DMS153 (cell line): ENCODE measurements at places on chromosomes 6 and 20.

GRCh38 chr6:36209606-36210005 lies 13.1 kb downstream of the BRPF3 start:
- no peak for DNase-seq

DNA sequence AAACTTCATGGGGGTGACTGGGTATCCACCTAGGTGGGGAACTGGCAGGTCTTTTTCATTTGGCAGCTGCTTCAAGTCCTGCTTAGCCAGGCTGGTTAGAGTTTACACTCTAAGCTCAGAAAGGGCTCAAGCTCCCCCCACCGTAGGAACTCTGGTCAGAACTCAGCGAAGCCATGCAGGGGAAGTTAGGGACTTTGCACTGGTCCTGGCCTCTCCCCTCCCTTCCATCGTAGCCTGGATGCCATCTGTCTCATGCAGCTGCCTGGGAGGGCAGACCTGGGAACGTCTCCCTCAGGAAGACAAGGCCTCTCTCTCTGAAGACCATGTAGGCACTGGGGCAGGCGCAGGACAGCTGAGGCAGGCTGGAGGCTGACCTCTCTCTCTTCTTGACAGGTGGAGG lies 183.8 kb upstream of the UST start:
- DNase-seq, result no peak

- no peak for DNase-seq
Observed at GRCh38 chr6:29818892-29819291, 8.7 kb upstream of the HLA-G start.

DNA sequence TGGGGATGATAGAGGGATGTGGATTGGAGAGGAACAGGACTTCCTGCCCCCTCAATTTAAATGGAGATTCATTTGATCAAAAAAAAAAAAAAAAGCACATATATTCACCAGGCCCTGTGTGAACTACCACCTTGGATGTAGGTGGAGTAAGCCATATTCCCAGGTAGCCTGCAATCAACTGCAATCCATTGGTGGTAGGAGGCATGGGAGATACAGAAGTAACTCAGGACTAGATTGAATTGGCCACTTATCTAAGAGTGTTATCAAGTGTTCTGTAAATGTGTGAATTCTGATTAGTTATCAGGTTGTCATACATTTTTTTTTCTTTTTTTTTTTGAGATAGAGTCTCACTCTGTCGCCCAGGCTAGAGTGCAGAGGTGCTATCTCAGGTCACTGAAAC lies 124.1 kb upstream of the ESR1 start:
- DNase-seq, result no peak

DNA sequence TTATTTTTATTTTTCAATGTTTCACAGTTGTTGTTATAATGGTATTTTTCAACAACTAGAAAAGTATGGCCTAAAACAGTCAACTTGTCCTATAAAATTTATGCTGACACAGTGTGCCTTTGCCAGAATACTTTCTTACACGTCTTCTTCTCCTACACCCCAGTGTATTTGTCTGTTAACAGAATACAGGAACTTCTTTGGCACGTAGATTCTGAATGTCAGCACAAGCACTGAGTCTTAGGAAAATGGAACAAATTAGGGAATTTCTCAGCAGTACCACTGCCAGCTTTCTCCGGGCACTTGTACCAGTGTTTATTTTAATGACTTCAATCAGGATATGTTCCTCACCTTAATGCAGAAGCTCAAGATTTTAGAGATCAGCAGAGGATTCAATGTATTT lies 26.7 kb upstream of the AKIRIN2 start:
- DNase-seq, result no peak

GRCh38 chr6:154196333-154196885 lies 157.4 kb downstream of the OPRM1 start:
- no peak for DNase-seq

DNA sequence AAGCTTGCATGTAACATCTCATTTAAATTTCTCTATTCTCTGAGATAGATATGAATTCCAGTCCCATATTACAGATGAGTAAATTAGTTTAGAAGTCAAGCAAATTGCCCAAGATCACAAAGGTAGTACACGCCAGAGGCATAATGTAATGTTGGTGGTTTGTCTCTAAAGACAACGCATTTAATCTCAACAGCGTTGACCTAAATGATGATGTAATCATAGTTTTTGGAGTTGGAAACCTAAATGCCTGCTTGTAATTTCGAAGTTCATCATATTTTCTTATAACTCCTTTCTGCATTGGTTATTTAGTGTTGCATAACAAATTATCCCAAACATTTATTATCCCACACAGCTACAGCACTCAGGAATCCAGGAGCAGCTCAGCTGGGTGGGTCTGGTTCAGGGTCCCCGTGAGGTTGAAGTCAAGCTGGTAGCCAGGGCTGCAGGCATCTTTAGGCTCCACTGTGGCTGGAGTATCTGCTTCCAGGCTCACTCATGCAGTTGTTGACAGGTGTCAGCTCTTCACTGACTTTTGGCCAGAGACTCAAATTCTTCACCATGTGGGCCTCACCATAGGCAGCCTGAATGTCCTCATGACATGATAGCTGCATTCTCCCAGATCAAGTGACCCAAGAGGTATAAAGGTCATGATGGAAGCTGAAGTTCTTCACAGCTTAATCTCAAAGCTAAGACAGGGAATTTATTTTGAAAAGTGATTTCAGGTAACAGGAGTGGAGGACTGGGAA lies 122.0 kb upstream of the SPTLC3 start:
- no peak for DNase-seq

- no peak for DNase-seq
Observed at GRCh38 chr6:38508286-38508685, 131.4 kb downstream of the BTBD9 start.

DNA sequence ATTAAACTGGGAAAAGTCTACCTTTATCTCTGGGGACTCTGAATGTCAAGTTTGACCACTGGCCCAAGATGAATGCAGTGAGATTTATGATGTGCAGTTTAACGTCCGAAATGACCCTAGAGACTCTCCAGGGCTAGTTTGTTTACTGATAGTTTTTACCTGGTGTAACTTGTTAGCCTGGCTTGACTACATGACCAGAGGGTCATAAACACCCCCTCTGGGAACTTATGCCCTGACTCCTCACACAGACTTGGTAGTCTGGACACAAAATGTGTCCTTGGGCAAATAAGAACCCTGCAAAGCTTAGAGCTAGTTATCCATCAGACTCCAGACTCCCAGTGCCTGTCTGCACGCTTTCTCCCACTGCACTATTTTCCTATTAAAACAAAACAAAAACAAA lies 606.5 kb downstream of the HACE1 start:
- DNase-seq, result no peak

GRCh38 chr6:147774856-147775255 lies 266.4 kb downstream of the SAMD5 start:
- DNase-seq, result no peak

DNA sequence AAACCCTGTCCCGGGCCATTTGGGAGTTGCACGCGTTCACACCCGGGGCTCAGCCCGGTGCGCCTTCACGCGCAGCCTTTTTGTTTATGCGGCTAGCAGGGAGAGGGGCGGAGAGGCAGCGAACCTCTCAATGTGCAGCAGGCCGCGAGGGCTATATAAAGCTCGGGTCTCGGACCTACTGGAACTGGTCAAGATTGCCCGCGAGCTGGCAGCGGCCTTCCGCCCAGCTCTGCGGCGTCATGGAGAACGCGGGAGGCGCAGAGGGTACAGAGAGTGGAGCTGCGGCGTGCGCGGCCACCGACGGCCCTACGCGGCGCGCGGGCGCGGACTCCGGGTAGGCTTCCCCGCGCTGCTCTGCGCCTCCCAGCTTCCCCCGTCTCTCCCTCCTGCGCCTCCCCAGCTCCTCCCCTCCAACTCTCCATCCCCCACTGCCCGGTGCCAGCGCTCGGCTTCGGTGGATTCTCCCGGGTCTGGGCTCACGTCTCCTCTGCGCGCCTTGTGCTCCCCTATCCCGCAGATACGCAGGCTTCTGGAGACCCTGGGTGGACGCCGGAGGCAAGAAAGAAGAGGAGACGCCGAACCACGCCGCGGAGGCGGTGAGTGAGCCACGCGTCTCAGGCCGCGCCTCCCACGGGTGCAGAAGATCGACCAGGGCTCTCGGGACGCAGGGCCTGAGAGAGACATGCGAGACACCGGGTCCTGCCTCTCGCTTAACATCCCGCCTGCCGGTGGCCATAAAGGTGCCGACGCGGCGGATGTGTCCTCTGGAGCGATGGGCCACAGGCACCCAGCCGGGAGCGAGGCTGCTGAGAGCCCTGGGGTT lies at the start of gene RIPPLY2:
RIPPLY2 (plus strand) TSS at position 183 of the 823 bp plus-strand sequence; CDS start at position 240, 57 bp downstream.
- DNase-seq, result peak; percentile 77

- DNase-seq, result no peak
Observed at GRCh38 chr6:146388736-146389364, 154.8 kb upstream of the RAB32 start.

DNA sequence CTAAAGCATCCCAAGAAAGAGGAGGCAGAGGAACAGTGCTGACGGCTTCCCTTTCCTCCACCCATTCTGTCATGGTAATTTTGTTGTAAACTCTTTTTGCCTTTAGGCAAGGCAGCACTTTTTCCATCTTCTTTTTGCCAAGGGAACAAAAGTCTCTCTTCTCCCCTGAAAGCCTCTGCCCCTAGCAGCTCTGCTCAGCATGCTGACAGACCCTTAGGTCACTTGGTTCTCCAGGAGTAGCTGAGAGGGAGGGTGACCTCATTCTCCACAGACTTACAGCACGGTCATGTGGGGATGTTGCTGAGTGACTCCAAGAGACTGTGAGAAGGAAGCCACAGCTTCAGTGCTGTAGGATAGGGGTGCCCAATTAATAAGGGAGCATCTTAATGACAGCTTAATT lies 81.1 kb upstream of the RALGAPA2 start:
- DNase-seq, result no peak

GRCh38 chr20:19929012-19929360 lies 88.2 kb upstream of the NAA20 start:
- DNase-seq, result no peak

GRCh38 chr6:24426729-24427446 lies 24.2 kb downstream of the MRS2 start:
- peak; percentile 2 for DNase-seq

DNA sequence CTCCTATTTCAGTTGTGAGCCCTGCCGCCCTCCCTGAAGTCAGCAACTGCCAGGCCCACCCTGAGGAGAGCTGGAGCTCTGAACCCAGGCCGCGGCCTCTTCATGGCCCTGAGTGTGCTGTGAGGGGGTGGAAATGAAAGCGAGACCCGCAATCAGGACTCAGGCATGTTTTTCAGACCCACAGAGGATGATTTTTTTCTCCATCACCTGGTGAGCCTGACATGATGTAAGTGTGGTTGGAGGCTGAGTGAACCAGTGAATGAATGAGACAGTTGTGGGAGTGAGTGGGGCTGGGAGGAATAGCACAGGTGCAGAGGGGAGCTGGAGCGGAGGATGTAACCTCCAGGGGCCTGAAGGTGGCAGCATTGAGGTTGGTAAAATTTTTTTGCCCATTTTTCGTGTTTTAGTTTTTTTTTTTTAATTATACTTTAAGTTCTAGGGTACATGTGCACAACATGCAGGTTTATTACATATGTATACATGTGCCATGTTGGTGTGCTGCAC lies 18.3 kb downstream of the RAET1L start:
- no peak for DNase-seq

- DNase-seq, result no peak
Observed at GRCh38 chr6:37024656-37025337, 19.3 kb downstream of the FGD2 start.

- no peak for DNase-seq
Observed at GRCh38 chr6:143839196-143839595, 3.9 kb upstream of the LTV1 start.

GRCh38 chr6:105346052-105346451 lies 56.8 kb downstream of the PREP start:
- DNase-seq, result no peak

- peak; percentile 6 for DNase-seq
Observed at GRCh38 chr20:43537921-43538877, 20.6 kb upstream of the SGK2 start.

GRCh38 chr20:61090541-61090940 lies 161.5 kb upstream of the CDH4 start:
- DNase-seq, result no peak

DNA sequence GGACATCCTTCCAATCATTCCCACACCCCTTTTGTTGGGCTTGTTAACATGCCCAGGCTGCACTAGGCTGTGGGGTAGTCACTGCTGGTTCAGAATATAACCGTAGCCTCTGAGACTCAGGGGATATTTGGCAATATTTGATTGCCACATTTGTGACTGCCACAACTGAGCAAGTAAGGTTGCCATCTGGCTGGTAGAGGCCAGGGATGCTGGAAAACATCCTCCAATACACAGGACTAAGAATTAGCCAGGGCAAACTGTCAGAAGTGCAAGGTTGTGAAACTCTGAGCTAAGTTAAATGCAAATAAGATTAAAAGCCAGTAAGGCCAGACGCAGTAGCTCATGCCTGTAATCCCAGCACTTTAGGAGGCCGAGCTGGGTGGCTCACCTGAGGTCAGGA lies 112.0 kb downstream of the ZMYND8 start:
- no peak for DNase-seq

- DNase-seq, result no peak
Observed at GRCh38 chr20:44633872-44634600, 17.5 kb downstream of the ADA start.

DNA sequence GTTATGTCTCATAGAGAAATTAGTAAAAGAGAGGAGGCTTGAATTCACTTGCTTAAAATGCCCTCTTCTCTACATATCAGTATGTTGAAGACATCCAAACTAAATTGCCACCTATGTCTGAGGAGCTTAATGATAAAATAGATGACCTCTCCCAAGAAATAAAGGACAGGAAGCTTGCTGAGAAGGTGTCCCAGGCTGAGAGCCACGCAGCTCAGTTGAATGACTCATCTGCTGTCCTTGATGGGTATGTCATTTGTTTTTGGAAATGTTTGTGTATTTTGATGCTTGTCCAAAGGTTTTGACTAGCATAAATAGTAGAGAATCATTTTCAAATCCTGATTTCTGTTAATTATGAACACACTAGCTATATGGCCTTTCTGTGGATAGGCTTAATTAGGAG lies 307.7 kb downstream of the ARHGAP18 start:
- no peak for DNase-seq

GRCh38 chr20:30513050-30513628 lies 744.3 kb upstream of the DEFB115 start:
- DNase-seq, result no peak

DNA sequence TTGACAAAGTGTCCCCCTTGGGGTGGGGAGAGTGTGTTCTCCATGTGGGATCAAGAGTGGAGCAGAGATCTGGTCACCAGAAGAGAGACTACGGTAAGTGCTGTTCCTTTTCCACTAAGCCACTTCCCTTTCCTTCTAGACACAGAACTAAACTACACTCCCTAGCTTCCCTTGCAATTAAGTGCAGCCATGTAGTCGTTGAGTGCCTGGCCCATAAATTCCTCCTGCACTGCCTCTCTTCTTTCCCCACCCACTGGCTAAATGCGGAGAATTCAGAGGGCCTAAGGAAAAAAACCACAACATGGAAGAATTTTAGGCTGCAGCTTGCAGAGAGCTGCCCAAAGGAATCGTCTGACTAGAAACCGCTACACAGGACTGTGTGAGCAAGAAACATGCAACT lies 1.5 kb downstream of the WDR27 start:
- DNase-seq, result no peak

GRCh38 chr6:169930799-169931198 lies 179.4 kb downstream of the ERMARD start:
- DNase-seq, result no peak
